ENCODE measurements at places on chromosomes 12 and 14.
A peak's percentile ranks its signal among the peaks of the same experiment; 100 is the strongest.

- DNase-seq = no peak
Observed at GRCh38 chr12:80118565-80119324, 19.4 kb downstream of the OTOGL start.

DNA sequence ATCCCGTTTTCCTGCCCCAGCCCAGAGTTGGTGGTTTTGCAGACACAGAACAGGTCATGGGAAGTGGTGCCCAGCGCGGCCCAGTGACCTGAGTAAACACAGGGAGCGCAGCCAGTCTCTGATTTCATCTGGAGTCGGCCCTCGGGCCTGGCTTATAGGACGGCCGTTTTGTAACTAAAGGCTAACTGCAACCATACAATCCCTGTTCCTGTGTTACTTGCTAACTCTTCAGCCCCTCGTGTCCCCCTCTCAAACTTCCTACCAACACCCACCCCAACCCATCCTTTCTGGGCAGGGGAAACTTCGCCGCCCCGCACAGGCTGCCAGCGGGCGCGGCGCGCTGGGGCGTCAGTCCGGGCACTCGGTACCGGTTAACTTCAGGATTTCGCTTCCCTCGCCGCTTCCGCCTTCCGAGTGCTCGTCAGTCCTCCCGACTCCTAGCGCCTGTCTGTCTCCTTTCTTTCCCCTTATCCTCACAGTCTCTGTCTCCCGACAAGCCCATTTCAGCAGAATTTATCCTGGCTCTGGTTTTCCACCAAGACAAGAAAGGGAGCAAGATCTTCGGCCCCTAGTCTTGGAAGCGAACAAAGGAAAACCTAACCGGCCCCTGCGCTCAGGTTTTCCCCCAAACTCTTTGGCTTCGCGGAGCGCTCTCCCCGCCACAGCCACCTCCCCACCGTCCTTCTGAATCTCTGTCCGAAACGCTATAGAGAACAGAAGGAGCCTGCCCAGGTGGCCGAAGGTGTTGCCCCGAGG, 2.0 kb downstream of the SIX1 start:
- peak; percentile 9 for DNase-seq

- DNase-seq = no peak
Observed at GRCh38 chr12:116161588-116161987, 115.9 kb downstream of the MED13L start.

GRCh38 chr14:96792591-96792990, 4.6 kb upstream of the VRK1 start:
- no peak for DNase-seq

- DNase-seq = no peak
Observed at GRCh38 chr12:86530996-86531655, 274.9 kb upstream of the MGAT4C start.

DNA sequence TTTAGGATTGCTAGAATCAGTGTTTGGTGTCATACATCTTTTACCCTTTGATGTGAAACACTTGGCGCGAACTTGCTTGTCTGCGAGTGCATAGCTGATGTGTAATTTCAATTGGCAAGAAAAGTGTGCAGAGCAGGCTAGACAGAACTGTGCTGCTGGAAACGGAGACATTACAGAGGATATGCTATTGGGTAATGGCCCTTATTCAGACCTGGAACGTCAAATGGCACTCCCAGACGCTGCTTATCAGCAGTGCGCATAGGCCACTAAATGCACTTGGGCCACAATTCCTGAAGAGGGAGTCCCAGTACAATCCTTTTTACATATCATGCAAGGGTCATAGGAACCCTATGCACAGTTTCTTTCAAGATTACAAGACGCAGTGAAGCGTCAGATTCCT, 15.7 kb upstream of the SLC10A1 start:
- DNase-seq = no peak

DNA sequence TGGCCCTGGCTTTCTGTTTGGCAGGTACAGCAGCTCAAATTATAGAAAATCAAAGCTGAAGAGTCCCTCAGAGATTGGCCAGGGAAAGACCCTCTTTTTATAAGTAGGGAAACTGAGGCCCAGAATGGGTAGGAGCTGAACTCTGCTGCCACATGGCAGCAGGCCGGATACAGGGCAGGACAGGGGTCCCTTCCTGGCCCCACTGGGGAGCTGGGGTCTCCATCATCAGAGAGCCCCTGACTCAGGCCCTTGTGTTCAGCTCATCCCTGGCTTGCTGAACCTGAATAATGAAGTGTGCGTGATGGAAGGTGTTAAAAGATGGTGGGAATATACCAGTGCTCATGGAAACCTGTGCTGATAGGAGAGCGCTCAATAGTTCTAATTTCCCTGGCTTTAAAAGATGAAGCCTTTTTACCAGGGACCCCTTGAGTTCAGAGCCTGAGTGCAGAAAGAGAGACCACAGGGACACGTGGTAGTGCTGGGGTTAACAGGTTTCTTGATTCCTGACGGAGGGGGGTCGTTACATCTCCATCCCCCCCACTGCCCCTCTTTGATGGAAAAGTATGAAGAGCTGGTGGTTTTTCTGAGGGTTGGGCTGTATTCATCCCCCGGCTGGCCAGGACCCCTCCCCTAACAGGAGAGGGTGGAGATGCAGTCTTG, 4.4 kb downstream of the DLK1 start:
- no peak for DNase-seq

- no peak for DNase-seq
Observed at GRCh38 chr14:75456069-75456996, 28.5 kb downstream of the JDP2 start.

- no peak for DNase-seq
Observed at GRCh38 chr14:101254805-101255764, 306.2 kb upstream of the DIO3 start.

DNA sequence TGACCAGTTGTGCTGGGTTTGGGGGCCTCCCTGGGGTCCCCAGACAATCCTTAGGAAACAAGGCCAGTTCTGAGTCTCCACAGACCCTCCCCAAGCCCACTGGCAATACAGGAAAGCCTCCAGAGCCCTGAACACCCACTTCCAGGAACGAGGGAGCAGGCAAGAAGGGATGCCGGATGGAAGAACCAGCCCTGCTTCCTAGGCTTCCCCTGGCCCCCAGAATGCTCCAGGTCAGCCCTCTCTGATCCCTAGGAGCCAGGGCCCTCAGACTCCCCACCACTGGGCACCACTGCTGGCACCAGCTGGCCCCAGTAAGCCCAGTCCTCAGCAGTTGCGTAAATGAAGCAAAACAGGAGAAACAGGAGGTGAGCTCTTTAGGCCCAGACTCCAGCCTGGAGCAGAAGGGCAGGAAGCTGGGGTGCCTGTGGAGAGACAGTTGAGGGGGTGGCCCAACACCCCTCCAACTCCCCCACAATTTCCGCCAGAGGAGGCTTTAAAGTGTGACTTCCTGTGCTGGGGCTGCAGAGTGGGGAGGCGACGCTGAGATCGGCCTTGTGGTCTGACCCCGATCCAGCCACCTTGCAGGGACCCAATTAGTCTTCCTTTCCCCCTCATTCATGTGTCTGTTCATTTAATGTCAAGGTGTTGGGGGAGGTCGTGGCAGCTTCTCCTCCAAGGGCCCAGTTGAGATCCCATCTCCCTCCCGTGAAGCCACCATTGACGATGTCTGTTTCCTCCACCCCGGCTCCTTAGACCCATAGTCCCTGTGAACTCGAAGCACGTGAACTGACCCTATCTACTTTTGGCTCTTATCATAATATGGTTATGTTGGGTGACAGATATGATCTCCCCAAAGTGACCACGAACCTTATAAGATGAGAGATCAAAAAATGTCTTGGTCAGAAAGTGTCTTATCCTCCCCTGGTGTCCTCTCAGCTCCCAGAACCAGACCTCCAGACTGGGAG, 4.7 kb downstream of the TNFRSF1A start:
- DNase-seq = no peak
